ENCODE measurements at places on chromosomes 4 and X.

GRCh38 chrX:13201605-13202219 lies 118.1 kb downstream of the ATXN3L start:
- DNase-seq, result no peak

DNA sequence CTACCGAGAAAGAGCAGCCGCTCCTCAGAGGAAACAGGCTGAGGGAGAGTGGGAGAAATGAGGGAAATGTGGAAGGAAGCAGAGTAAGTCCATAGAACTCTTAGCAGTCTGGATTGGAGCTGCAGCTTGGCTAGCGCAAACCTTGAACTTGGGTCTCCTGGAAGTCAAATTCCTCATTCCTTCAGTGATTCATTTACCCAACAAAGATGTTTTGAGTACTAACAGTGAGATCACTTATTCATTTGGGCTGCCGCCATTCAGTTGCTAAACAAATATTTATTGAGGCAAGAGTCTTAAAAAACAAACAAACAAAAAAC lies 51.5 kb downstream of the SEL1L3 start:
- no peak for DNase-seq

- no peak for DNase-seq
Observed at GRCh38 chr4:45475548-45475947, 648.3 kb downstream of the GABRG1 start.

DNA sequence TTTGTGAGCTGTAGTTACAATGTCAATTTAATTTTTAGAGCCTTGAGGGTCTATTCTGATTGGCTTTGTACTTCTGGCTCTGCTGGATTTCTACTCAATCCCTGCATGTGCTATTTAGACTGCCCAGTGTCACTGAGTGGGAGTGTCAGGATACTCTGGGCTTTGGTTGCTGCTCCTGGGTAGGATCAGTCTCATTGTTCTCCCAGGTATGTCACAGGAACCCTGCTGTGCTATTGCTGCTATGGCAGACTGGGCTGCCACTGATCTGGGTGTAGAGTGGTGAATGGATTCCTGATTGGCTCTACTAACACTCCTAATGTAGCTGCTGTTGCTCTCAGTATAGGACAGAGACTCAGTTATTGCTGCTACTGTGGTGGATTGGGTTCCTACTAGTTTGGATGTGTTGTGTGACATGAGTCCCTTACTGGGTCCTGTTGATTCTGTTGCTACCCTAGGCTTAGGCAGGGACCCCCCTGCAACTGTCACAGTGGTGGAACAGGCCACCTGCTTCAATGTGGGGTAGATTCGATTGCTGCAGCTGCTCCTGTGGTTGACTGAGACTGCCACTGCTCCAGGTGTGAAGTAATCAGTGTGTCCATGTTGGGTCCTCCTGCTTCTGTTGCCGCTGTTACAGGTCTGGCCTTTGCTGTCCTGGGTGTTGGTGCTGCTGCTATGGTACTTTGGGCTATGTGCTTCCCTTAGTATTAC lies 707.8 kb upstream of the AMOT start:
- DNase-seq, result no peak

DNA sequence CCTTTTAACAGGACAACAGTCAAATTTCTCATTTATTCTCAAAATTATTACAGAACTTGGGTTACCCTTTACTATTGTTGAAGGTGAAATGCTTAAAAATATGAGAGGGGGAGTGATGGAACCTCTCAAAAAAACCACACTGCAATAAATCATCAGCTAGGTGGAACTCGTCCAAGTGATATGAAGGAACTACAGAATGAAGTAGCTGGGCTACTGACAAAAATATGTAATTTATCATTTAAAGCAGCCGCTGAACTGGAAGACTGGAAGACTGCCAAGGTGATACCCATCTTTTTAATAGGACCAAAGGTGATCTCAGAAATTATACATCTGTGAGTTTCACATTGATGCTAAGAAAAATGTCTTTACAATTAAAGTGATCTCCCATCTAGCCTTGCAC lies 597.7 kb upstream of the TENM3 start:
- no peak for DNase-seq

GRCh38 chr4:83858131-83858530 lies 322.2 kb downstream of the GPAT3 start:
- DNase-seq, result no peak

- DNase-seq, result no peak
Observed at GRCh38 chr4:20840648-20841190, 140.5 kb downstream of the PACRGL start.

GRCh38 chrX:119272882-119273419 lies 36.9 kb downstream of the PGRMC1 start:
- no peak for DNase-seq

- no peak for DNase-seq
Observed at GRCh38 chrX:65686236-65686635, 18.8 kb downstream of the MSN start.

All from activated CD4-positive, CD25-positive, alpha-beta regulatory T cell treated with anti-CD3 and anti-CD28 coated beads, Interleukin-2, amount 50 U/mL, for 16 hours (primary cell).